Stimulated activated CD4-positive, alpha-beta T cell treated with anti-CD3 and anti-CD28 coated beads, Interleukin-2, amount 100 ng/mL, for 24 hours (primary cell): ENCODE measurements at places on chromosomes 1 and 21.

DNA sequence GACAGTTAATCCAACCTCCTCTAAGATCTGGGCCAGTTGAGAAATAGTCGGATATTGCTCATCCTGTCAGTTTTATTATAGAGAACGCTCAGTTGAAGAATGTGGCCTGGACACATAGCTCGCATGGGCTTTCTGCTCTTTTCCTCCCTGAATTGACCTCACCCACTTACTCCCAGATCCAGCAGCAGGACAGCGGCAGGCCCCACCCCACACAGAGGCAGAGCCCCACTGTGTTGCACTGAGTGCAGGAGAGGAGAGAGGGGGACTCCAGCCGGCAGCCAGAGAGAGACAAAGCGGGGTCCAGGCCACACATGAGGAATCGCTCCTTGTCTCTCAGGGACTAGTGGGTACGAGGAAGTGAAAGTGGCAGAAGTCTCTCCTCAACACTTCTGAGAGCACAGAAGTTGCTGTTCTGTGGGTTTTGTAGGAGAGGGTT lies 78.6 kb downstream of the LAMC1 start:
- DNase-seq, result no peak

DNA sequence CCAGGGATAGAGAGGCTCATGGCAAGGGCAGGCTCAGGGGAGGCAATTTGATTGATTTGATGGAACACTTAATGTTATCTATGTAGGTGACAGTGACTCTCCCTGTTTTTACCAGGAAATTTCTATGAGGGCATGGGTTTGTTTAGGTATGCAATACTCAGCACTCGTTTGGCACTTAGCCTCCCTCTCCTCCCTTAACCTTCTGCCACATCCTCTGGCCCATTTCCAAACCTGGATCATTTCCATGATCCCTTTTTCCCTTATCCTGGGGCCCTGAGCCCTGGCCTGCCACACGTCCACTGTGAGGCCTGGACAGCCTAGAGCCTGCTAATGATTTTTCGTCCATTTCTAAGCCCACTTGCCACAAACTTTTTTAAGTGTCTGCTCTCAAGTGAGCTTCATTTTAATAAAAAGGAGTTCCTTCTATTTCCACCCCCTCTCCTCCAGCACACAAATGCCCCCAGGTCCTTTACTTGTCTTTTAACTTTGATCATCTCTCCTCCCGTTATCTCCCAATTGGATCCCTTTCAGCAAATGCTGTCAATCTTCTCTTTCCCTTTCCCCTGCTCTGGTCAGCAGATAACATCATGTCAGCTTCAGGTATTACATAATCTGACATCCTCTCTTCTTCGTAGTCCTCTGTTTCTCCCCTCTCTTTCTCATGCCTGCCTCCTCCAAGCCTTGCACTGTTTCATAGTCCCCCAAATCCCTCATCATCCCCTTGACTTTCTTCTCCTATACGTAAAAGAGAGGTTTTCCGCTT lies 37.8 kb upstream of the GADD45A start:
- DNase-seq, result no peak

- peak; percentile 4 for DNase-seq
Observed at GRCh38 chr1:87334351-87335174, 5.9 kb downstream of the LMO4 start.

DNA sequence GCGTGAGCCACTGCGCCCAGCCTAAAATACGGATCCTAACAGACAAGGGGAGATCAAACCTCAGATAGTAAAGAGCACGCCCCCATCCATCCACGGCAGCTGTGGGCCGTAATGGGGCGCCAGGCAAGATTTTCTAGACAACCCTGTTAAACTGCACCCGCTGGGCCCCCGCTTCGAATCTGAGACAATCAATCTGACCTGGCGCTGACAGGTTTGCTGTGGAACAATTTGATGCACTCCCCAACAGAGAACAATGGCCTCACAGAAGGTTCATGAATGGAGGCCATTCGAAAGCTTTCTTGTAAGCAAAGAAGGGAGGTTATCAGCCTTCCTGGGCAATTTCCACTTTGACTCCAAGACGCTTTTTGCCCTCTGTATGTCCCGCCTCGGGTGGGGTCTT lies 30.5 kb downstream of the CLSTN1 start:
- no peak for DNase-seq

- peak; percentile 28 for DNase-seq
Observed at GRCh38 chr21:44485254-44485793, 30.0 kb downstream of the LRRC3 start.

- DNase-seq, result no peak
Observed at GRCh38 chr1:156801409-156802121, 15.1 kb downstream of the SH2D2A start.

GRCh38 chr1:97137862-97138514 lies 416.4 kb downstream of the PTBP2 start:
- DNase-seq, result no peak

DNA sequence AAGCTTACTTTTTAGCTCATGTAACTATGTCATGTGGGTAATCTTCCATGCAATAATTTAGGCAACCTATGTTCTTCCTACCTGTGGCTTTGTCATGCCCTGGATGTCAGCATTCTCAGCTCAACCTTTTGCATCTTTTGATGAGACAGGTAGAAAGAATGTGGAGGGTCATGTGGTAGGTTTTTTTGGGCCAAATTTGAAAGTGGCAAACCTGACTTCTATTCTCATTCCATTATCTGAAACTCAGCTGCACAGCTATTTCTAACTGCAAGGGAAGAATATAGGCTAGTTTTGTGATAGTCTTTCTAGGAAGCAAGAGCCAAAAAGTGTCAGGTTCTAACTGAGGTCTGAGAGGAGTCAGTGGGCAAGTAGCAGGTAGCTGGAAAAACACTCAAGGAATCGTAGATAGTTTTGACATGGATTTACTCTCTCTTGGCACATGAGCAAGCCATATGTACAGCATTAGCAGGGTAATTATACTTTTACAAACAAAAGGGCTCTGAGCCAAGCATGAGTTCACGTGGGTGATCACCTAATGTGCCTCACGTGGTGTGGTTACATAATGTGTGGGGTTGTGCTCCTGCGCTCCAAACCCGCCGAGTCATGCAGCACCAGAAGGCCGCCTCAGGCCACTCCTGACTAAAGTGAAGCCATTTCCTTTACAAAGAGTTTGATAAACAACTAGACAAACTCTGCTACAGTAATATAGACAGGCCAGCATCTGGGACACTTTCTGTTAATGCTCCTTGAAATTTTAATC lies 1013.8 kb downstream of the PLA2G4A start:
- no peak for DNase-seq

- no peak for DNase-seq
Observed at GRCh38 chr1:86828024-86828423, 85.9 kb downstream of the SELENOF start.
